Activated T-cell treated with anti-CD3 and anti-CD28 coated beads, Interleukin-2, amount 50 U/mL, for 4 hours (primary cell): ENCODE measurements at places on chromosomes 5 and 9. TPM values are rescaled to one million over a fixed set of nuclear protein-coding genes. Genes with fewer than 3 reads are reported as not detected.

IFNA21 gene
- not detected for total RNA-seq

PTAR1 gene
- total RNA-seq: 29.2 TPM

FAXDC2 gene
- not detected for total RNA-seq

PCDHGA5 gene
- total RNA-seq: 0.13 TPM

LCN15 gene
- not detected for total RNA-seq
